ENCODE measurements at places on chromosomes 12 and 14. TPM values are rescaled to one million over a fixed set of nuclear protein-coding genes. Genes with fewer than 3 reads are reported as not detected.

DNA sequence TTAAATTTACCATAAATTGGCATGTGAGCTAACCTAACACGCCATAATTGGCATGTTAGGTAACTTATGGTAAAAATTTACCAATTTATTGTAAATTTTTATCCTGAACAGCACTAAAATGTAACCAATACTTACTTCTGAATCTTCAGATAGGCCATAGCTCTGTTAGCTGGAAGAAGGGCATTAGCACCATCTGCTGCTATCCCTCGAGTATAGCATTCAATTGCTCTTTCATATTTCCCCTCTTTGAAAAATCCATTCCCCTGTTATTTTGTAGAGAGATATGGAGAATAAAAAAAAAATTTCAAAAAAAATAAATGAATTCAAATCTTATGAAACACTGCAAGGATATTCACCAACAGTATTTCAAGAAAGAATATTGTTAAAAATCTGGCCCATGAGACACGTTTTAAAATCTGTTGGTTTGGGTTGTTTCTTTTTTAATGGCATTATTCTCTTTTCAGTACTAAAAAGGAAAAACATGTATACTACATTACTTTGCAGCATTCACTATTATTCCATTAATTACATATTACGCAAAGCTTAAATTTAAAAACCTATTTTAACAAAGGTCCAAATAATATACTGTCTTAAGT lies 19.1 kb downstream of the RPAP3 start:
- peak; percentile 22 for DNase-seq

DNA sequence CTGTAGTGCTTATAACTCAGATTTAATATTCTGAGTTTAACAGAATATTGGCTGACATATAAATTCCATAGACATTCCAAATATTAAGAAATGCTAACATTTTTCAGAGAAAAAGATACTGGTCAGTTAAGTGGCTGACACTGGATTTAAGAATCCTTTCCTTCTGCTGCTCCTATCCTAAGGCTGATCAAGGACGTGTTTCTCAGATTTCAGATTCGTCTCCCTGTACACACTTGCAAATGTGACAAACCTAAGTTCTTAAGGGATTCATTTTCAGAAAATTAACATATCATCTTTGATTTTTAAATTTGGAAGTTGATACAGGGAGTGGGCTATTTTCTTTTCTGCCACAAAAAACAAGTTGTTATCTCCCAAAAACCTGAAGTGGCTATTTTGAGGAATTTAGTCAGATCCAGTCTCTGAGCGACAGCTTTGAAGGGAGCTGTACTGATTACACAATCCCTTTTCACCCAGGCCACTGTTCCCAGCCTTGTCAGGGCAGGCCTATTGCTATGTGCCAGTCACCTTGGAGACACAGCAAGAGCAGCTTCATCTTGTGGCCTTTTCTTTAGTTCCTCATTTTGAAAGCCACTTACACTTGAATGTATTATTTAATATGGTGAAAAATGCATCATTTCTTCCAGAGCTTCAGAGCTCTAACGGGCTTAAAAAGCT lies 370.6 kb downstream of the KCNH5 start:
- DNase-seq, result no peak

DNA sequence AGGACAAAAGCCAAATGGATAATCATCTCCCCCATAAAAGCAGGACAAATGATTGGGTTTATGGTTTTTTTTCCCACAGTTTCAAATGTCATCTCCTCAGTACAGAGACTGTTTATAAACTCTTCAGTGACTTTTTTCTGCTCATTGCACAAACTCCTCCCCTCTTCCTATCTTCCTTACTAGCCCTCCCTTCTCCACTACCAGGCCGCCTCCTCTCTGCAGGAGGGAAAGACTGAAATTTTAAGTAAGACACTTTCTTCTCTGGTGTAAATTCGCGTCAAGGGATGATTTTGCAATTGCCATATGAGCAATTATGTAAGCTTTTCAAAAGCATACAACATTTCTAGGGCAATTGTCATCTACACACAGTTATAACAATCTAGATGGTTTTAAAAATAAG lies 37.0 kb downstream of the BTG1 start:
- DNase-seq, result peak; percentile 29

- DNase-seq, result no peak
These were observed 23.5 kb upstream of the C12orf50 start for GRCh38 chr12:88052686-88053085.

DNA sequence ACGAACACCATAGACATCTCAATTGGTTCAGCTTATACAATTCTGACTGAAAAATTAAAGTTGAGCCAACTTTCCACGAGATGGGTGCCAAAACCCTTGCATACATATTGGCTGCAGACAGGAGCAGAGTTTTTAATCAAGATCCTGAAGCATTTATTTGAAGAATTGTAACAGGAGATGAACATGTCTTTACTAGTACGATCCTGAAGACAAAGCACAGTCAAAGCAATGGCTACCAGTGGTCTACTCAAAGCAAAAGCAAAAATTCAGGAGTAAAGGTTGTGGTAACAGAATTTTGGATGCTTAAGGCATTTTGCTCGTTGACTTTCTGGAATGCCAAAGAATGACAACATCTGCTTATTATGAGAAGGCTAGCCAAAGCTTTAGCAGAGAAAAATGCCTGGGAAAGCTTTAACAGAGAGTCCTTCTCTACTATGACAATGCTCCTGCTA lies 20.7 kb downstream of the ZDHHC17 start:
- no peak for DNase-seq

GRCh38 chr12:72681028-72681427 lies 408.9 kb downstream of the TRHDE start:
- DNase-seq, result no peak

- DNase-seq, result no peak
These were observed 142.1 kb downstream of the ANO4 start for GRCh38 chr12:100936661-100937060.

DNA sequence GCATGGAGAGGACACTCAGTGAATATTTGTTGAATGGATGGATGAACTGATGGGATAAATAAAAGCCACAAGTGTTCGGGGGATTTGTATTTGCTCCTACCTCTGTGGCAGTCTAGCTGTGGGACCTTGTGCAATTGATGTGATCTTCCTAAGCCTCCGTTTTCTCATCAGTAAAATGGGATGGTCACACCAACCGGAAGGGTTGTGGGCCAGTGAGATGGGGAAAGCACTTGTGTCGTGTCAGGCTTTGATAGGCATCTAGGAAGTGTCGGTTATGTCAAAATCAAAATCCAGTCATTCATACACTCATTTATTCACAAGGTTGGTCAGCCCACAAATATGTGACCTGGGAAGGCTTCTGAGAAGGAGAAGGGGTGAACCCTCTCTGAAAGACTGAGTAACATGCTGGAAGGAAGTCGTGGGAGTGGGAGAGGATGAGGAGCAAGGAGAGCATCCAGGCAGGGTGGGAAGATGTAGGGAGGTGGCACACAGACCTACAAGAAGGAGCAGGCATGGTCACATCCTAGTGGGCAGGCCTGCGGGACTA lies 7.8 kb upstream of the SERPINA9 start:
- no peak for DNase-seq

DNA sequence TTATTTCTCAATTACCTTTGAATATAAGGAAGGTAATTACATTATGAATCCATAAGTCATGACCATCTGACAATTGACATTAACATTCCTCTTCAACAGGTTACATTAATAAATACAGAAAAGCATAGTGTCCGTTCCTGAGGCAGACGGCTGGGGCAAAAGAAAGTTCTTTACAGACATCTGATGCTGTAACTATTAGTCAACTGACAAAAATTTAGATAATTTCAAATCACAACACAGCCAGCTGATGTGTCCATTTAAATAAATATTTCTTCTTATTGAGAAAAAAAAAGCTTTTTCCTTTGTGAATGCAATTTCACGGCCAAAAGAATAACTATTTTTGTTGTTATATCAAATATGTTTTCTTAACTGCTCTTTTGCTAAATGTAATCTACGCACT lies 9.2 kb upstream of the PYROXD1 start:
- no peak for DNase-seq

DNA sequence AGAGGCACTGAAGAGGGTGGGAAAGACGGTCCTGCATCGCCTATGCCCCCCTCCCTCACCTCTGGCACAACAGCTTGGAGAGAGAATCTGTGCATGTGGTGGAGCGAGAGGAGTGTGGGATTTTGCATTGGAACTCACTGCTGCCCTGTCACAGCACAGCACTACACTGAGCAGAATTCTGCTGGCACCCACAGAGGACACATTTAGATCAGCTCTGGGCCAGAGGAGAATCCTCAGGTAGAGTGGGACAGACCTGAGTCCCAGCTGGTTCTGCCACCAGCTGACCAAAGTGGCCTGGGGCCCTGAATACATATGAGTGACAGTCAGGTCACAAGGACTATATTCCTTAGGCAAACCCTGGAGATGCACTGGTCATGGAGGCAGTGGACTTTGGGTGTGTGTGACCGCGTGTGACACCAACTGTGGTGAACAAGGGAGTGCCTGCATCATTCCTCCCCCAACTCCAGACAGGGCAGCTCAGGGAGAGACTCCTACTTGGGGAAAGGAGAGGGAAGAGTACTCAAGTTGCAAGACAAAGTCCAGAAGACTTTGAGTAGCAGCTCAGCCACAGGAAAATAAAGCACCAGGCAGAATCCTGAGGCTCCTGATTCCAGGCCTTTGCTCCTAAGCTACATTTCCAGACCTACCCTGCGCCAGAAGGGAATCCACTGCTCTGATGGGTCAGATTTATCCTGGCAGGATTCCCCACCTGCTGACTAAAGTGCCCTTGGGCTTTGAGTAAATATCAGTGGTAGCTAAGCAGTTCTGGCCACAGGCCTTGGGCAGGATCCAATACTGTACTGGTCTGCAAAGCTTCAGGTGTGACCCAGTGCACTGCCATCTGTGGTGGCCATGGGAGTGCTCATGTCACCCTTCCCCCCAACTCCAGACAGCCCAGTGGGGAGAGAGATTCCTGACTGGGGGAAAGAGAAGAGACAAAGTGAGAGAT lies 10.6 kb upstream of the ACOT1 start:
- DNase-seq, result no peak

DNA sequence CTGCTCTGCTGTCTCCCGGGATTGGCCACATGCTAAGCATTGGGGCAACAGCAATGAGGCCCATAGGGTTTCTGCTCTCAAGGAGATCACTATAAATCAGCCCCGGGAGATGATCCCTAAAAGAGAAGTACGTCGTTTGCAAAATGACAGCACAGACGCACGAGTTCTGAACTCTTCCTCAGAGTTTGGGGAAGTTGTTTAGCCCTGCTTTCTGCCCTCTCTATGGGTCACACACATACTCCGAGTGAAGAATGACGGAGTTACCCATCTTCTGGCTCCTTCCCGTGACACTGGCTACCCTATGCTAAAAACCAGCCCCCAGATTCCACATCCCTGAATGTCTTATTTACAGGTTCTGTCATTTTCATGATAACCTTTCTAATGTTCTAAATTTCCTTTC lies 258.0 kb upstream of the PLEKHG7 start:
- no peak for DNase-seq

- no peak for DNase-seq
These were observed 158.6 kb upstream of the PARP11 start for GRCh38 chr12:4031703-4032291.

DNA sequence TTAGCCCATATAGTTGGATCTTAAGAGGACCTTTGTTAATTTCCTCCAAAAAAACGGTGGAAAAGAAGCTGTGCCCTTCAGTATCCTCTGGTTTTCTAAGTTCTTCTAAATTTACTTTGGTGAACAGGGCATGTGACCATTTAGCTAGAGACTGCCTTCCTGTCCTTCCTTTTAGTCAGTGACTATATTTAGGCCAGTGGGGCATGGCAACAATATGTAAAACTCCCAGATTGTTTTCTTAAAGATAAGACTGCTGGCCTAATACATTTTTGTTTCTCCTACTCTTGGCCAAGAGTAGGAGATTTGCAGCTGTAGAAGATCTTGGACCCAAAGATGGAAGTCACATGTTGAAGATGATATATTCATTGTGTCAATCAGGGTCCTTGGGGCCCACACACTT lies 325.1 kb upstream of the DCN start:
- no peak for DNase-seq

- DNase-seq, result no peak
These were observed 154.8 kb downstream of the PAX9 start for GRCh38 chr14:36816481-36816880.

GRCh38 chr12:31362115-31362758 lies 36.3 kb upstream of the SINHCAF start:
- no peak for DNase-seq

DNA sequence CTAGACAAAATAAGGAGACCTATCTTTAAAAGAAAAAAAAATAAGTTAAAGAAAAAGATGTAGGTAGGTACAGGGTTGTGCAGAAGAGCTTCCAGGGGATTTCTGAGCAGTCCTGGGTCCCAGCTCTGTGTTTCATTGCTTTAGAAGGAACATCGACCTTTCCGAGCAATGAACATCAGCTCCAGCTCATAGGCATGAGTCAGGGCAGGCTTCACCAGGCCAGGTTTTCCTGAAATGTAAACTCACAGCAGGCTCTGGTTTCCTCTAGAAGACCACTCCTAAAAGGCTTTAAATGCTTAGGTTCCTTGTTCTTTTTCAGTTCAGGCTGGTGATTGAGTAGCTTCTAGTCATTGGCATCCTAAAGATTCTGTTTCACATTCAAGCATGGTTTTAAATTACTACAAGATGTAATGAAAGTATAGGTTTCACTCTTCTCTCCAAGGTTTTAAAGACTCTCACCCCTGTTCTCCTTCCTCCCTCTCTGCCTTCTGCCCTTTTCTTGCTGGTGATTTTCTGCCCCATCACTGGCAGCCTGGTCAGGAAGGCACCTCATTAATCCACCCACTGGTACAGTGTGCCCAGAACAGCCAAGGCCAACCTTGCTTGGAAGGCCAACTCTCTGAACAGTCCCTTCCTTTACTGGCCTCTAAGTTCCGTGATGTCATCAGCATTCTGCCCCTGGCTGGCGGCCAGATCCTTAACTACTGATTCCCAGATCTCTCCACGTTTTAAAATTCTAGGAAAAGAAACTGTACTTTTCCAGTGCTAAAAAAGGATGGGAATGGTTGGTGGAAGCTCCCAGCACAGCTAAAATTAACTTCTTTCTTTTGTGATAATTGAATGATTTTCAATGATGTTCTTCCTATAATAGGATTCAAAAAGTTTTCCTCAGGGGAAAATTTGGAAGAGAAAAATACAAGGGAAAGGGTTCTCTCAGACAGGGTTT lies 109.4 kb upstream of the HIF1A start:
- no peak for DNase-seq

DNA sequence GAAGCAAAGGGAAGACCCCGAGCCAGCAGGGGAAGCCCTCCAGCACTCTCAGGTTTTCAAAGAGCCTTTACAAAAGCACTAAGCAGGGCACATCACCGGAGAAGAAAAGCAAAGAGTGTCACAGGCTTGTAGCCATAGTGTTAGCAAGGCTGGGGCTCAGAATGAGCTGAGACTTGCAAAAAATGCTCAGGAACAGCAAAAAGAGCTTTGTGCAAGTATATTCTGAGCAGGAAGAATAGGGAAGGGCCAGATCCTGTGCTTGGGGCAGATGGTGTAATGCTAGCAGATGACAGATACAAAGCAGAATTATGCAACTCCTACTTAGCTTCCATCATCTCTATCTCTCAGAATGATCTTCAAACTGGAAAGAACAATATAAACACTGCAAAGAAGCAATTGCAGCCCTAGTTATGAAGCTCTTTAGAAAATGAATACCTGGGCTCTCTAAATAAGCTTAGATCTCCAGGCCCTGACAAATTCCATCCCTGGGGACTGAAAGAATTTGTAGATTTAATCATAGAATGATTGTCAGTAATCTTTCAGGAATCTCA lies 23.7 kb upstream of the PARP11 start:
- DNase-seq, result no peak

The OTX2 gene
- polyA plus RNA-seq, result not detected

The EFS gene
- 35.4 TPM for polyA plus RNA-seq

The SLC6A15 gene
- polyA plus RNA-seq, result 1.1 TPM

The TAS2R42 gene
- polyA plus RNA-seq, result not detected

The RHEBL1 gene
- 1.8 TPM for polyA plus RNA-seq

The KRT83 gene
- polyA plus RNA-seq, result not detected

The CNTN1 gene
- 35.7 TPM for polyA plus RNA-seq

The ANKS1B gene
- polyA plus RNA-seq, result 4.8 TPM

The IL23A gene
- 1.2 TPM for polyA plus RNA-seq

The FLVCR2 gene
- 10.1 TPM for polyA plus RNA-seq

Data from left kidney (tissue), 8 donors.